ENCODE measurements at places on chromosomes 2 and 18. TPM values are rescaled to one million over a fixed set of nuclear protein-coding genes. Genes with fewer than 3 reads are reported as not detected.

The CETN1 gene
- total RNA-seq = not detected

The GAL3ST2 gene
- not detected for total RNA-seq

The RBM44 gene
- 4.0 TPM for total RNA-seq

The AQP12A gene
- not detected for total RNA-seq

The NOP58 gene
- 77.0 TPM for total RNA-seq

DNA sequence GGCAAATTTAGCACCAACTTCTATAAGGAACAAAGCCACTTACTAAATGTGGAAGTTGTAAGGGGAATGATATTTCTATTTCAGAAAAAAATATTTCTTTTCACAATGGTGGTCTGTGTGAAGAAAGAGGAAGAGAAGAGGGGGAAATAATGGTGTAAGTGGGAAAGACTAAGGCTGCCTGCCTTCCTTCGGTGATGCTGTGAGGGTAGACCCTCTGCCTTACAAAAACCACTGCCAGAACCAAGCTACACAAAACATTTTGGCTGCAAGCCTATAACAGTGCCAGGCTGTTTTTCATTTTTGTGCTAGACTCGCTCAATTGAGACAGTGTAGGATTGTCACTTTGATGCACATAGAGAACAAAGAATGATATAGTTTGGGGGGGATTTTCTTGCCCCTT is 286.6 kb downstream of the ZEB2 start:
- no peak for DNase-seq
- no peaks in the 10 kb centered on the region for H3K27me3 ChIP-seq
- H3K4me3 ChIP-seq = no peak overlapping the region

- DNase-seq = peak; percentile 34
- H3K36me3 ChIP-seq = no peaks in the 10 kb centered on the region
- no peaks in the 10 kb centered on the region for H3K4me1 ChIP-seq
- H3K27ac ChIP-seq = no peak overlapping the region
- no peak overlapping the region for H3K4me3 ChIP-seq
- no peaks in the 10 kb centered on the region for H3K27me3 ChIP-seq
Measured at GRCh38 chr2:75065402-75066008, 107.1 kb downstream of the POLE4 start.

DNA sequence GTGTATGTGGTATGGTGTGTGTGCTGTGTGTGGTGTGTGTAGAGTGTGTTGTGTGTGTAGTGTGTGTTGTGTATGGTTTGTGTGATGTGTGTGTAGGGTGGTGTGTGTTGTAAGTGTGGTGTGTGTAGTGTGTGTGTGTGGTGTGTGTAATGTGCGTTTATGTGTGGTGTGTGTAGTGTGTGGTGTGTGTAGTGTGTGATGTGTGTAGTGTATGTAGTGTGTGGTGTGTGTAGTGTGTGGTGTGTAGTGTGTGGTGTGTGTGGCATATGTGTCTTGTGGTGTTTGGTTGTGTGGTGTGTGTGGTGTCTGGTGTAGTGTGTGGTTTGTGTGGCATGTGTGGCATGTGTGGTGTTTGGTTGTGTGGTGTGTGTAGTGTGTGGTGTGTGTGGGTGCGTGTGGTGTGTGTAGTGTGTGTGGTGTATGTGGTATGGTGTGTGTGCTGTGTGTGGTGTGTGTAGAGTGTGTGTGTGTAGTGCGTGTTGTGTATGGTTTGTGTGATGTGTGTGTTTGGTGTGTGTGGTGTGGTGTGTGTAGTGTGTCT is 4.0 kb upstream of the RTP5 start:
- H3K27me3 ChIP-seq = peaks cover 7% of the 10 kb centered on the region
- DNase-seq = no peak
- no peak overlapping the region for H3K4me3 ChIP-seq
- no peak overlapping the region for H3K27ac ChIP-seq

- H3K27ac ChIP-seq = no peak overlapping the region
- H3K4me3 ChIP-seq = no peak overlapping the region
- DNase-seq = peak; percentile 15
- H3K27me3 ChIP-seq = no peaks in the 10 kb centered on the region
- peaks cover 6% of the 10 kb centered on the region for H3K4me1 ChIP-seq
Measured at GRCh38 chr2:122112216-122113005, 357.0 kb downstream of the TSN start.

- peak overlapping the region; percentile 88 for H3K27ac ChIP-seq
- H3K36me3 ChIP-seq = no peaks in the 10 kb centered on the region
- H3K27me3 ChIP-seq = no peaks in the 10 kb centered on the region
- DNase-seq = peak; percentile 91
- H3K4me1 ChIP-seq = peaks cover 2% of the 10 kb centered on the region
- peak overlapping the region; percentile 63 for H3K4me3 ChIP-seq
Measured at GRCh38 chr2:109128048-109128615, 873 bp upstream of the SH3RF3 start.

GRCh38 chr18:55587418-55588110 is 428 bp downstream of the TCF4 start:
- H3K27ac ChIP-seq = peak overlapping the region; percentile 90
- H3K4me3 ChIP-seq = peak overlapping the region; percentile 73
- DNase-seq = peak; percentile 82
- H3K27me3 ChIP-seq = no peaks in the 10 kb centered on the region
- peaks cover 5% of the 10 kb centered on the region for H3K4me1 ChIP-seq

GRCh38 chr2:196482119-196483065 is 157.1 kb upstream of the CCDC150 start:
- H3K4me3 ChIP-seq = no peak overlapping the region
- H3K4me1 ChIP-seq = no peaks in the 10 kb centered on the region
- no peaks in the 10 kb centered on the region for H3K36me3 ChIP-seq
- DNase-seq = no peak
- H3K27ac ChIP-seq = no peak overlapping the region

DNA sequence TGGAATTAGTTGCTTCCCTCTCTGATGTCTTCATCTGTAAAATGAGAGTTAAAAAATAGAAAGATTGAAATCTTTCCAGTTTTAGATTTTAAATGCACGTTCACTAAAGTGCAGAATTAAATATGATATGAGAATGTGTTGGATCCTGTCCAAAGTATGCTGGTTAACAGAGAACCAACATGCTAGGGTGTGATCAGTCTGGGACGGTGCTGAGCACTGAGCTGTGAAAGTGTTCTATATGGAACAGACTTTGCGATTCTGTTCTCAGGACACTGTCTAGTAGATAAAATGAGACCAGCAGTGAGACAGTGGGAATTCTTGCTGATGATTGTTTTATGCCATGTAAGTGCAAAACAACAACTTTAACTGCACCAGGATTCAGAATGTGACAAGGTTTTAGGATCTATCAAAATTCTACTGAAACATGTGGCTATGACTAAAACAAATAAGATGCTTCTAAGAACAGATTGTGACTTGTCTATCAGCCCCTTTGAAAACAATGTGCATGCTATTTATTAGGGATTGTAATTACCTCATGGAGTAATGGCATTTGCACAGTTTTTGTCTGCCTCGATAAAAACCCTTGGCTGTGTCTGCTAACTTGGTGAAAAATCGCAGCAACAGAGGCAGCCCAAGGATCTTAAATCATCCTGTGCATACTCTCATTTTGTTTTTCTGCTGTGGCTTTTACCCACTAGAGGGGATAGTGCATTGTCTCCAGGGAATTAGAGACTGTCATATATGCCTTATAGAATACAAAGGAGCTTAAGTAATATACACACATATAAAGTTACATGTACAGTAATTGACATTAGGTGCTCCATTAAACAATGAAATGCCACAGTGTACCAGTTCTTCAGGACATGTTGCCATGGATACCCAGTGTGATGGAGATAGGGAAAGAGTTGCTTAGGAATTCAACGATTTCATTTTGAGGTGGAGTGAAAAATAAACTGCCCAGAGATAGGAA is 55.1 kb downstream of the MAP3K20 start:
- no peaks in the 10 kb centered on the region for H3K27me3 ChIP-seq
- no peak overlapping the region for H3K27ac ChIP-seq
- no peak overlapping the region for H3K4me3 ChIP-seq
- H3K4me1 ChIP-seq = no peaks in the 10 kb centered on the region

DNA sequence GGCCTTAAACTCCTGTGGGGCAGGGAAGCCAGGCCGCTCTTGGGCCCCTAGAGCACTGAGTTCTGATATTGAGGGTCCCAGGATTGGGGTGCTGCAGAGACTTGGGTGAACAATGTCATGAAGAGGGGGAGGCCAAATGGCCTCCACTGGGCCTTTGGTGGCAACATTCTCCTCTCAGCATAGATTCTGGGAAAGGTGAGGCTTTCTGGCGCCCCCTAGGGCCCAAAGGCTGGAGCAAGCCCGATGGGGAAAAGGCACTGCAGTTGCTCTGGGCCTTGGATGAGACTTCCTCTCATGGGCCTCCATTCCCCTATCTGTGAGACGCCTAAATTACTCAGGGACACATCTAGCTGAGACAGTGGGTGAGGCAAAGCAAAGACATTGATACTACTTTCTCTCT is 84.8 kb downstream of the ACAA2 start:
- no peaks in the 10 kb centered on the region for H3K36me3 ChIP-seq
- no peak overlapping the region for H3K4me3 ChIP-seq
- no peaks in the 10 kb centered on the region for H3K27me3 ChIP-seq
- peak; percentile 33 for DNase-seq

DNA sequence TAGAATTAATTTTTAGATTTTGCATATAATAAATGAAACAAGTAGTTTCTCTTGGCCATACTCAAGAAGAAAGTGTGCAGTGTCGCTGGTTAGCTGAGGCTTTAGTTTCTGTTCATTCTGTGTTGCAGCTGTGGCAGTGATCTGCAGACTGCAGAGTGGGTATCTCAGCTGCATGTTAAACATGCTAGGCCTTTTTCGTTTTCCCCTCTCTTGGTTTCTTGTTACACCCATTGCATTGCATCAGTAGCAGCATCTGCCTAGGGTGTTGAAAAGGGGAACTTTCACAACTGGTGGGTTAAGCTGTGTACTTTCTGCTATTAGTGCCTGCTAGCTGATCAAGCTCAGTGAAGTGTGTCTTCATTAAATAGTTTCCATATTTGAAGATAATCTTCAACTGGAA is 51.3 kb downstream of the ACSL3 start:
- H3K36me3 ChIP-seq = peaks cover 12% of the 10 kb centered on the region
- H3K4me3 ChIP-seq = no peak overlapping the region
- H3K27ac ChIP-seq = no peak overlapping the region

DNA sequence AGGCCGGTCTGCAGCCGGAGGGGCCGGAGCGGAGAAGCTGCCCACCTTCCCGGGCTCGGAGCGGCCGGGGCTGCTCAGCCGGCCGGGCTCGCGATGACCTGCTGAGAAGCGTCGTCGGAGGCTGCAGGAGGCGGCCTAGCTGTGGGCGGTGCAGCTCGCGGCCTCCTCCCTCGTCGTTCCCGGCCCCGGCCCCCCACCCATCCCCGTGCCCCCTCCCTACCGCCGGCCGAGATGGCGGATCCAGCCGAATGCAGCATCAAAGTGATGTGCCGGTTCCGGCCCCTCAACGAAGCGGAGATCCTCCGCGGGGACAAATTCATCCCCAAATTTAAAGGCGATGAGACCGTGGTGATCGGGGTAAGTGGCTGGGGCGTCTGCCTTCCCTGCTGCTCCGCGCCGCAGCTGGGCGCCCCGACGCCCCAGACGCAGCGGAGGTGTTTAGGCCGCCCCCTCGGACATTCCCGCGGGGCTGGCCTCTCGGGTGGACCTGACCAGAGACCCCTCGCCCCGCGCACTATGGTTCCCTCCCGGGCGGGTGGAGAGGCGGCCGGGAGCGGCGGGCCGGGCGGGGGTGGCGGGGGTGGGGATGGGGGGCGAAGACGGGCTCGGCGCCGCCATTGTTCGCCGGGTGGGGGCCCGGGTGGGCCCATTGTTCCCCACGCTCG is 492 bp downstream of the KIF5C start:
- no peak for DNase-seq
- peaks cover 5% of the 10 kb centered on the region for H3K27me3 ChIP-seq
- H3K36me3 ChIP-seq = no peaks in the 10 kb centered on the region

GRCh38 chr2:159592441-159592840 is 23.9 kb downstream of the BAZ2B start:
- no peak overlapping the region for H3K27ac ChIP-seq
- peaks cover 2% of the 10 kb centered on the region for H3K4me1 ChIP-seq
- H3K27me3 ChIP-seq = no peaks in the 10 kb centered on the region
- DNase-seq = no peak
- H3K4me3 ChIP-seq = no peak overlapping the region
- H3K36me3 ChIP-seq = no peaks in the 10 kb centered on the region

DNA sequence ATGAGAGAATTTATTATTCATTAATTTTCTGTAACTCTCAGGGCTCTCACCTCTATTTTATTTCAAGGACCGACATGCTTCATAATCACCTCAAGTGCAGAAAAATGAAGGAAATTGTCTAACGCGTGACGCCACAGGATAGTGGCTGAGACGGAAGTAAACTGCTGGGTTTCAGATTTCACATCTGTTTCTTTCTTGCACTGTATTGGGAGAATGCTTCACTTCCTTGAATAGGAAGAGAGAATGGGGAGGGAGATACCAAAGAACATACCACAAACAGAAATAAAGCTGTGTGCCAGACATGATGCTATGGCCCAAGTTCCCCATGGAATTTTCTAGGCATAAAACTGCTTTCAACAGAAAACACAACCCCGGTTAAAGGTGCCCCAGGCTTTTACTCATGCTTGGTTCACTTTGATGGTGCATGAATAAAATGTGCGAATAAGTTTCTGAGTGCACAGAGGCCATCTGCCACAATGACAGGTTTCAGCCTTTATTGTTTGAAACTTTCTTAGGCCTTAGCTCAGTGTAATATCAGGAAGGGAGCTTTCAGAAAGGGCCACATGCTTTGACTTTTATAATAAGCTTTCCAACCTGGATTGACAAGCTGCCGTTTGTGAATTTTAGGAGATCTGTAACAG is 1116.4 kb downstream of the SOCS6 start:
- H3K27me3 ChIP-seq = no peaks in the 10 kb centered on the region
- H3K27ac ChIP-seq = no peak overlapping the region
- no peak for DNase-seq
- H3K36me3 ChIP-seq = no peaks in the 10 kb centered on the region
- H3K4me3 ChIP-seq = no peak overlapping the region
- H3K4me1 ChIP-seq = no peaks in the 10 kb centered on the region

- H3K36me3 ChIP-seq = no peaks in the 10 kb centered on the region
- no peaks in the 10 kb centered on the region for H3K27me3 ChIP-seq
- H3K4me3 ChIP-seq = no peak overlapping the region
- no peaks in the 10 kb centered on the region for H3K4me1 ChIP-seq
- no peak overlapping the region for H3K27ac ChIP-seq
- DNase-seq = no peak
Measured at GRCh38 chr2:239691720-239692119, 290.9 kb upstream of the HDAC4 start.

GRCh38 chr2:54370405-54371104 is 85.6 kb upstream of the SPTBN1 start:
- H3K27me3 ChIP-seq = no peaks in the 10 kb centered on the region
- no peaks in the 10 kb centered on the region for H3K36me3 ChIP-seq
- H3K4me1 ChIP-seq = peaks cover 16% of the 10 kb centered on the region
- peak overlapping the region; percentile 69 for H3K27ac ChIP-seq
- no peak overlapping the region for H3K4me3 ChIP-seq

DNA sequence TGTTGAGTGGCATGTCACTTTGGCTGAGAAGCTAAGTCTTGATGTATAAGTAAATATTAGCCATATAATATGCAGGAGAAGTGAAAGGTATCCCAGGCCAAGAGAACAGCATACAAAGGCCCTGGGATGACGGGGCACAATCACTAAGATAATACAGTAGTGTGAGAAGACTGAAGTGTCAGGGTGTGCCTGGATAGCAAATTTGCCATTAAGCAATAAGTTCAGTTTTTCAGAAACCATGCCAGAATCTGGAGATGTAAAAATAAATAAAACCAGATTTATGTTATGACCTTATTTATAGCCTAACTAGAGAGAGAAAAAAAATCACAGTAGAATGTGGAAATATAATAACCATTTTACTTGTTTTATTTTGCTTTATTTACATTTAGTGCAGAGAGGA is 1858.7 kb upstream of the CELF4 start:
- H3K4me3 ChIP-seq = no peak overlapping the region
- H3K27me3 ChIP-seq = no peaks in the 10 kb centered on the region
- no peaks in the 10 kb centered on the region for H3K4me1 ChIP-seq
- DNase-seq = peak; percentile 21
- no peaks in the 10 kb centered on the region for H3K36me3 ChIP-seq

Measured in lung (tissue), 17 donors.